Bronchial epithelial cell (primary cell): ENCODE measurements at places on chromosomes 5 and 9.

GRCh38 chr5:130710596-130710995, 454.5 kb downstream of the HINT1 start:
- peak; percentile 81 for DNase-seq

DNA sequence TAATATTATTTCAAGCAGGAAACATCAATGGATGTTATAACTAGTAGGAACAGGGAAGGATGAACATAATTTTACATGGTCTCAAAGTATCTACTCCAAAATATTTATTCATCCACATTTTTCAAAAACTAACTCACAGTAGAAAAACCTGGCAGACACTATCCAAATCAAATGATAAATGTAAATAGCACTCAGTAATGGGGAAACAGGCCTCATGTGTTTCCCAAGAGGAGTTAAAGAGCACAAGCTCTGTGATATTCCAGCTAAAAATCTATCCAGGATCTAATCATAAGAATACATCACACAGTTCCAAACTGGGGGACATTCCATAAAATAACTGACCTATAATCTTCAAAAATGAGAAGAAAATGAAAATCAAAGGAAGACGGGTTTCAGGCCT, 443.1 kb downstream of the ZNF608 start:
- no peak for DNase-seq

GRCh38 chr9:37293664-37294524, 128.6 kb upstream of the GRHPR start:
- peak; percentile 57 for DNase-seq

DNA sequence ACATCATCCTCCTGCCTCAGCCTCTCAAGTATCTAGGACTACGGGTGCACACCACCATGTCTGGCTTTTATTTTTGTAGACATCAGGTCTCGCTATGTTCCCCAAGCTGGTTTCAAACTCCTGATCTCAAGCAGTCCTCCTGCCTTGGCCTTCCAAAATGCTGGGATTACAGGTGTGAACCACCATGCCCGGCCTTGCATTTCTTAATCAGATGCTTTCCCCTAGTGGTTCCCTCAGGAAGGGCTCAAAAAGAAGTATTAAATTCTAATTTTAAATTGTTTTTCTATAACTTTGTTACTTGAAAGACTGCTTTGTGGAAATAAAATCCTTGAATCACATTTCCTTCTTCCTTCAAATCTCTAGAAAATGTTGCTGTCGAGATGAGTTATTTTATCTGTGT, 79.5 kb upstream of the ROR2 start:
- DNase-seq, result no peak

- no peak for DNase-seq
These were observed 238.7 kb downstream of the AGTPBP1 start for GRCh38 chr9:85502815-85503655.

GRCh38 chr5:59300930-59301329, 592.6 kb downstream of the PDE4D start:
- DNase-seq, result no peak

- no peak for DNase-seq
These were observed 217.8 kb upstream of the IRX1 start for GRCh38 chr5:3377831-3378230.

- no peak for DNase-seq
These were observed 76.0 kb downstream of the ATPSCKMT start for GRCh38 chr5:10173716-10174115.

DNA sequence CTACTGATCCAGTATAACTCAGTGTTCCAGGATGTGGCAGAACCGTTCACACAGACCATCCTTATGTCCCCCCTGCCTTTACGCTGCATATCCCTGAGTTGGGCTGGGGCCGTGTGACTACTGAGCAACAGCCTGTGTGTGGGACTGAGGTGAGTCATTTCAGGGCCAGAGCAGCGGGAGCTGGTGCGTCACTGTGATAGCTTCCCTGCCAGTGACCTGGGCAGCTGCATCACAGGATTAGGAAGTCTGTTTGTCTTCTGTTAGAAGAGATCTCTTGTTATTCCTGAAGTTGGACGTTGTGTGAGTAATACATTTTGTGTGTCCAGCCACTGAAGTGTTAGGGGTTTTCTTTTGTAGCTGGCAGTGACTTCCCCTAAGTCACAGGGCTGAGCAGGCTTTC, 35.6 kb downstream of the TPPP start:
- DNase-seq, result peak; percentile 49

- DNase-seq, result no peak
These were observed 21.1 kb upstream of the GAS1 start for GRCh38 chr9:86968258-86968920.

DNA sequence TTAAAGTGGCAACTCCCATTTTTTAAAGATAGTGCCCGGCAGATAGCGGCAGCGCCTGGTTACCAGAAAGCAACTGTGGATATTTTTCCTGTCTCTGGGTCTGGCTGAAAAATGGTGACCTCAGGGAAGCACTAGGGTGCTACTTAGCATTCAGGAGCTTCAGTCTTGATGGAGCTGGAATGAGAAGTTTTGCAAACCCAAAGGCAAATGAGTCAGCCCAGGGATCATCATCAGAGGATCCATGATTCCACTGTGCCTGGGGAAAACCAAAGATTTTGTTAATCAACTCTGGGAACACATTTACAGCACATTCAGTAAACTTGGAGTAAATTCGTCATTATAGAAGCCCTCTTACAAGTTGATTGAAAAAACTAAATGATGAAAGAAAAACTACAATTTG, 26.7 kb downstream of the F2R start:
- DNase-seq, result peak; percentile 41
